D341Med (cell line): ENCODE measurements at places on chromosomes 2 and 18.

GRCh38 chr2:14936426-14936825 lies 303.9 kb downstream of the LRATD1 start:
- no peak for DNase-seq

GRCh38 chr18:38606841-38607240 lies 1041.2 kb upstream of the CELF4 start:
- DNase-seq: no peak

DNA sequence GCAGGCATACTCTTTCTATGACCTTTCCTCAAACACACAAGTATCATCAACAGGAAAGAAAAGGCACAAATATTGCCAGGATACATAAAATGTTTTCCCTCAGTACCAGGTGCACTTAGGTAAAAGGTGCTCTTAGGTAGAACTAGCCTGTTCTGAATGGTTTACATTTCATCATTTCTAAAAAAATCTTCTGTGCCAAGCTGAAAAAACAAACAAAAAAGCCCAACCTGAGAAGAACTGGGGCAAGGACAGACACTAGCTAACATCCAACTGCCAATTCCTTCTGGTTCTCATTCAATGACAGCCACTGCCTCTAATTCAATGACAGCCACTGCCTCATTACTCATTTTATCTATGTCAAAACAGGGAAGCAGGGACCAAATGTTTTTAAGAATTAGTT lies 68.5 kb downstream of the SPIRE1 start:
- DNase-seq: no peak

DNA sequence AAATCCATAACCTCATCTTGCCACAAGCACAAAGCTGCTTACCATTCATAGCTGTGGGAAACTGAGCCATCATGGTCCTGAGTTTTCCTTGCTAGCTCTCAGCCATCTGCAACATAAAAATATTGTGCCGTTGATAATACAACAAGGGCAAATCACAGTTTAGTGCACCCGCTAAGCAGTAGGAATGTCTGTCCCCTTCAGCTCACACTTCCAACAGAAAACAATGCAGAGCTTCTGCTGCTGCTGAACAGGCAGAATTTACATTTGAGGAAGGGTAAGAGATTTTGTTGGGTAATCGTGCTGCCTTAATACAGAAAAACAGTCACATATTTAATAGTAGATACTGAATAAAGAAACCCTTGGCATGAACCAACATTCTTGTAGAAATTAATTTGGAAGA lies 32.3 kb downstream of the ITSN2 start:
- no peak for DNase-seq

DNA sequence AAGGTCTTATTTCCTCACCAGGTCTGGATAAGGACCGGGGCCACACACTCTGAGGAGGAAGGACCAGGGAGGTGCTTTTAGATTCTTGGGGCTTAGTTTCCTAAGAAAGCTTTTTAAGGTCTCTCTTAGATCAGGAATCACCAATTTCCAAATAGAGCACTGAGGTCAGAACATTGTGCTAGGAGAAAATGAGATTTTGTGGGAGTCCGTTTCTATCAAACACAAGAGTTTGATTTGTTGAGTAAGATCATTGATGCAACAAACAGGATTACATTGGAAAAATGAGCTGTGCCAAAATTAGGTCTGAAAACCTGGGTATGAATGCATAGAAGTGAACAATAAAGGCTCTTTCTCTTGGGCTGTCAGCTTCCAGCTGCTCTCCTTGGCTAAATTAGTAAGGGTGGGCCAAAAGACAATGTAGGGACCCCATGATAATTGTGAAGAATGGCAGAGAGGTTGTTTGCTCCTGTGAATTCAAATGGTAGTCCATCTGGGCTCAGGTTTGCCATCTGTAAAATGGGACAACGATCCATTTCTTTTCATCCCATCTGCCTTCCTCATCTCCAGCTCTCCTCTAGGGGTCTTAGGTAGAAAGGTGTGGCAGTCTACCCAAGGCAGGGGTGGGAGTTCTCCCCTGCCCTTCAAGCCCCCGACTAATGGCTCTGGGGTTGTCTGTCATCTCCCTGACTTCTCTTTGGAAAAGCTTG lies 20.0 kb downstream of the IGFBP2 start:
- DNase-seq: no peak

GRCh38 chr2:50722776-50723175 lies 309.2 kb downstream of the NRXN1 start:
- no peak for DNase-seq

GRCh38 chr18:59684777-59685176 lies 12.4 kb downstream of the CCBE1 start:
- no peak for DNase-seq

DNA sequence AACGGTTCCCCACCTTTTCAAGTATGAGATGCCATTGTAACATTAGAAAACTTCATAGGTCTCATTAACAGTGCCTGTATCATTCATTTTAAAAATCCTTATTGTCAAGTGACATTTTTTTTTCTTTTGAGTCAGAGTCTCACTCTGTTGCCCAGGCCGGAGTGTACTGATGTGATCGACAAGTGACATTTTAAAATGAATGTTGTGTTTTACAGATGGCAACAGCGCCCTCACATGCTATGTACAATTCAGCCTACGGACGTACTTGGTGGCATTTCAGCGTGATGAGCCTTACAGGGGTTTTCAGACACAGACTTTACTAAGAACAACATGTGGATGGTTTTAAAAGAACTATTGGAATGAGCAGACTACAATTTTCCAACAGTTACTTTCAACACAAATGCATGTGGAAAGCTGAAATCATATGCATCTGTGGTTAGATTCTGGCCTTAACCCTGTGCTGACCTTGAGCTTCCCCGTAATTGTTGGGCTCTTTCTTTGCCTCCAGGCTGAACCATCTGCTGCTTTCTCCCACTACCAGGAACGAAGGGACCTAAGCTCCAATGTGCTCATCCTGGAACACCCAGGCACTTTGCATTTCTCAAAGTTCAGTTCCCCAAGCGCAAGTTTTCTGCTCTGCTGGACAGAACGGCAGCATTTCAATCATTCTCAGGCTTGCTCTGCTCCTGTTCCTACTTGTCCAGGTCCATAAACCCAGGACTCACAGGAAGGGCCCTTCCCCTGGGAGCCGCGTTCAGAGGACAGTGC lies 119.9 kb upstream of the NDUFV2 start:
- DNase-seq: peak; percentile 58

DNA sequence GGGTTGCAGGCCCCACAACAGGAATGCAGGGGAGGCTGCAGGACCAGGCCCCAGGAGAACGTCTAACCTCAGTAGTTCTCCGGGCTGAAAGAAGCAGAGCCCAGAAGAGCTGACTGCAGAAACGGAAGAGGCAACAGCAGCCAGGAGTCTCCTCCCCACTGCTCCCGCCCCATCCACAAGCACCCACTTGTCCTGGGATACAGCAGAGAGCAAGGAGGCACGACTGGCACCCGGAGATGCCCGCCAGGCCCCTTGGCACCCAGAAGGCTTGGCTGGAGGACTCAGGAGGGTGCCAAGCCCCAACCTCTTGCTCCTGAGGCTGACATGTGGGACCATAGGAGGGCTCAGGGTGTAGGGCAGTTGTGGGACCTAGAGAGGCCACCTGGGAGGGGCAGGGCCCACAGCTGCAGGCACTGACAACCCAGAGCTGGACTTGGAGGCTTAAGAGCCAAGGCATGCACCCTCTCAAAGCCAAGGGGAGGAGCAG lies 29.0 kb upstream of the TNS1 start:
- DNase-seq: no peak

DNA sequence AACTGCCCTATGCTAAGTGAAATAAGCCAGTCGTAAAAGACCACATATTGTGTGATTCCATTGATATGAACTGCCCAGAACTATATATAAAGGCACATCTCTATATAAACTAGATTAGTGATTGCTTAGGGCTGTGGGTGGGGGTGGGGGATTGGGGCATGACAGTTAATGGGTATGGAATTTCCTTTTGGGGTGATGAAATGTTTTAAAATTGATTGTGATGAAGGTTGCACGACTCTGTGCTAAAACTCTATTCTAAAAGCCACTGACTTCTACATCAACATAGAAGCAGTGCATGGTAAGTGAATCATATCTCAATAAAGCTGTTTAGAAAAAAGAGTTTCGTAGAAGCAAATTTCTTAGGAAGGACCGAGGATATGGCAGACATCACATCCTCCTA lies 53.0 kb downstream of the CDCA7 start:
- DNase-seq: no peak

DNA sequence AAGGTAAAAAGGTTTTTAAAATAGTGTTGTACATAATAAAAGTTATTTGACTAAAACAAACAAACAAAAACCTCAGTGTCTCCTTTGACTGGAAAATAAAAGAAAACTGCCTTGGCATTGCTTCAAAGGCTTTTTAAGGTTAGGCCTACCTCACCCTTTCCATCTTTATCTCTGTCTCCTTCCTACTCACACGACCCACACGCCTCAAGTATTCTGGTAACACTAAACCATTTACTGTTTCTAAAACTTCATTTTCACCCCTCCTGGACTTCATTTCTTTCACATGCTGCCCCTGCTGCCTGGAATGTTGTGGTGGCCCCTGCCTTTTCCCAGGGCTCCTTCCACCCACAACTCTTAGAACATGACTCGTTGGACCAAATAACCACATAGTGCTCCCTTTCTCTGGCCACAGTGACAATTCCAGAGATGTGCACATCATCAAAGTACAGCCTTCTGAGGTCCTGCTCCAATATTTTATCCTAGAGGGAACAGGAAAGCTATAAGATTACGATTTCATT lies 54.0 kb downstream of the ERBB4 start:
- no peak for DNase-seq

DNA sequence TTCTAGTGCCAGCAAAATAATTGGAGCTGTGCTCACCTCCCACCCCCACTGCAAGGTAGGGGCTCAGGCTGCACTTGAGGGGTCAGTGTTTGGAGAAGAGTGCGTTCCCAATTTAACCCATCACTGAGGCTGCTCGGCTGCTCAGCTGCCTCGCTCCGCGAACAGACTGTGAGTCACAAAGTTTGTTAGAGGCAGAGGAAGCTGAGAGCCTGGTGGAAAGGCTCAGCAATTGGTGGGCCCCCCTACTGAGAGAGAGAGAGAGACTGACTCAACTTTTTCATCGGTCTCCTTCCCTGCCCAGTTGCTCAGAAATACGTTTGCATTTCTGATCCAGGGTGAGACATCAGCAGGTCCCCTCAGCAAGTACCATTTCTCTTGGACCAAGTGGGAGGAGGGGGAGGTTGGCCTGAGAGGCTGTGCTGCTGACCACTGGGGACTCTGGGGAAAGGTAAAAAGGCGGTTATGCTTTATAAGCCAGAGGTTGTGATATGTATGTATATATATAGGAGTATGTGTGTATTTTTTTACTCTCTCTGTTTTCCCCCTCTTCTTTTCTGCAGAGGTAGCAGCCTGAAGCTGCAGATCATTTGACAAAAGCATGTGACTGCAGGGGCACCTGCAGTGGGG lies 1.5 kb downstream of the EFR3B start:
- DNase-seq: no peak

- no peak for DNase-seq
Observed at GRCh38 chr2:6401301-6401700, 464.4 kb downstream of the CMPK2 start.

DNA sequence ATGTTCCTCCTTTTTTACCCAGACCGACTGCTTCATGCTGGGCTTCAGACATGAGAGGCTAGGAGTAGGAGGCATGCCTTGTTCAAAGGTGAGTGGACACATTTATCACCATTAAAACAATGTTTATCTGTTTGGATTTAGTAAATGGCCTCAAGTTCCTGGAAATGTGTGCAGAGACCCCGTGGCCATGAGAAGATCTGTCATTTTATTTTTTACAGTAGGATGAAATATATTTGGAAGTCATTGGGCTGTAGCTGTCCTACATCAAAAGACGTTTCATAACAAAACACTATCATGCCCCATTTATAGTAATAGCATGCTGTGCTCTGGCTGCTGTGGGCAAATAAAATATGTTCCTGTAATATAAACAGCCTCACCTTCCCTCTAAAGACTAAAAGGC lies 403.9 kb upstream of the TNP1 start:
- DNase-seq: no peak

DNA sequence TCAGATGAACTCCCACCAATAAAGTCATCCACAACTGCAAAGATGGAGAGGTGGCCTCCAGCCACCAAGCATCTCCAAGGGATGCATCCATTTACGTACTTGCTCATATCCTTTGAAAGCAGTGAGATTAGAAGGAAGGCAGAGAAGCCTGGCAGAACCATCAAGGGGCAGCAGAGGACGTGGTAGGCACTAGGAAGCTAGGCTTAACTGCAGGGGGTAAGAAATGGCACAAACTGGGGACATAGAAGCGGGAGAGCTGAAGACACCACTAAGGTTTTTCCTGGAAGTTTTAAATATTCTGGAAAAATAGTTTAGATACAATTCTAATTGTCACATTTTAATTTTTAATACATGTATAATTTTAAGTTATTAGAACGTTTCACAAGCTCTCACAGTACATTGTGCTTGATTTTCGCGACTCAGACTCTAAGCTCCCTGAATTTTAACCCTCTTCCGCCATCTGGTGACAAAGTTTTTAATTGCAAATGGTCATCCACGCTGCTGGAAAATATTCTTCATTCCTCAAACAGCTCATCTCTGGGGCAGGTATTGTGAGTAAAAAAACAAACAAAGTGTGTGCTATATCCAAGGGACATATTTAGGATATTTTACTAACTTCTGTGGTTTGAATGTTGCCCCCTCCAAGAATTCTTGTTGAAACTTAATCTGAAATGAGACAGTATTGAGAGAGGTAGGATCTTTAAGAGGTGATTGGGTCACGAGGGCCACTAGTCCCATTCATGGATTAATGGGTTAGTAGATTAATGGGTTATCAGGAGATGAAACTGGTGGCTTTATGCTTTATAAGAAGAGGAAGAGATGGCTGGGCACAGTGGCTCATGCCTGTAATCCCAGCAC lies 1.6 kb upstream of the PSTPIP2 start:
- peak; percentile 65 for DNase-seq

DNA sequence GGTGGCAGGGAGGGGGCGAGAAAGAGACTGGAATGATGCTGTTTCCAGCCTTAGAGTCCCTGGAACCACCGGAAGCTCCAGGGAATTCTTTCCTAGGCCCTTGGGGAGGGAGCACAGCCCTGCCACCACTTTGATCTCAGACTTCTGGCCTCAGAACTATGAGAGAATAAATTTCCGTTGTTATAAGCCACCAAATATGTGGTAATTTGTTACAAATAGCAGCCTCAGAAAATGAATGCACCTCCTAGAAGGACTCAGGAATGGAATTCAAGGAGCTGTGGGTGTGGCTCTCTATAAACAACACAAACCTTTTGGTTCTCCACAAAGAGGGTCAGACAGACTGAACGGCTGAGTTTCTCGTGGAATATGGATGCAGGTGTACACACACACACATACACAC lies 144.5 kb downstream of the ACKR3 start:
- DNase-seq: no peak

GRCh38 chr2:203759690-203760365 lies 53.4 kb downstream of the CD28 start:
- no peak for DNase-seq

- DNase-seq: no peak
Observed at GRCh38 chr18:46939998-46940571, 22.7 kb downstream of the KATNAL2 start.

DNA sequence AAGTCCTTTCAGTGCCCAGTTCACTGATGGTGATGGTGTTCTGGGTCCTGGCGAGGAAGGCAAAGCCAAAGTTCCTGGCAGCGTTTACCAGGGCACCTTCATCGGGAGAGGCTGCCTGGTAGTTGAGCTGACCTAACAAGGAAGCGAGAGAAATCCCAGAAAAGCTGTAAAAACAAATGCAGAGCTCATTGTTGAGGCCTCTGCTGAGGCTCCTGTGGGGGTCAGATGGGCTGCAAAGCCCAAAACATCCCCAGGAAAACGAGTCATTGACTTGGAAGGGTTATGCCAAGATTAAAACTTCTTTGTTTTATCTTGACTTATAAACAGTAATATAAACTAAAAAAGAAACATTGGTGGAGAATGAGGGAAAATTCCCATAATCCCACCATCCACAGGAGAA lies 53.3 kb upstream of the NARS1 start:
- no peak for DNase-seq
